WTC11 (cell line): ENCODE measurements at places on chromosomes 1 and 21. TPM values are rescaled to one million over a fixed set of nuclear protein-coding genes. Genes with fewer than 3 reads are reported as not detected.

The GREM2 gene
- 0.07 to 0.17 TPM (median 0.11 TPM) in 3 replicates for total RNA-seq

The SLC45A1 gene
- 2.0 to 2.3 TPM (median 2.3 TPM) in 3 replicates for total RNA-seq

The LCE6A gene
- total RNA-seq = not detected in 3 replicates

The MCOLN2 gene
- 3.8 to 5.4 TPM (median 4.8 TPM) in 3 replicates for total RNA-seq

The RORC gene
- 0.30 to 0.53 TPM (median 0.44 TPM) in 3 replicates for total RNA-seq

The CD1C gene
- total RNA-seq = not detected in 3 replicates

The ADAM30 gene
- total RNA-seq = not detected in 3 replicates

The RGSL1 gene
- not detected in 3 replicates for total RNA-seq

The NPL gene
- 3.4 to 4.1 TPM (median 3.6 TPM) in 3 replicates for total RNA-seq

The SYDE2 gene
- 11.0 to 13.8 TPM (median 11.4 TPM) in 3 replicates for total RNA-seq

The GPR161 gene
- total RNA-seq = 11.0 to 11.6 TPM (median 11.2 TPM) in 3 replicates

The FAM151A gene
- 0.11 TPM in 1 of 3 replicates, not detected in the others for total RNA-seq

The DLGAP3 gene
- total RNA-seq = 8.2 to 11.3 TPM (median 9.7 TPM) in 3 replicates

The PADI2 gene
- total RNA-seq = 3.8 to 5.1 TPM (median 4.4 TPM) in 3 replicates

The LCE1D gene
- not detected in 3 replicates for total RNA-seq
